ENCODE measurements at places on chromosomes 4 and X.

DNA sequence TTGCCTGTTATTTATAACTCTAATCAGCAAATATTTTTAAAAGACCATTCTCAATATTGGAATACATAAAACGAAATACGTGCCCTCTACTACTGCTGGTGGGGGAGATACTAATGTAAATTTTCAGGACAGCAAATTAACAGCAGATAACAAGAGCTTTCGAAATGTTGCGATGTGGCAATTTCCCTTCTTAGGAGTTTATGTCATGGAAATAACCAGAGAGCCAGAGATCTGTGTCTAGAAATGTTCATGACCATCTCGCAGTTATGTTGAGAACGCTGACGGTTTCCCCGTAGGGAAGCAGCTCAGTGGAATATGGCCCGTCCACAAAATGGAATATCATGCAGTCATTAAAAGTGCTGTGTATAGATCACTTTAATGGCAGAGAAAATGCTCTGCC is 238.4 kb upstream of the PSAPL1 start:
- DNase-seq, result no peak

- no peak for DNase-seq
Measured at GRCh38 chr4:35562861-35563260, 681.5 kb downstream of the ARAP2 start.

GRCh38 chr4:75099321-75099720 is 166.4 kb downstream of the PARM1 start:
- no peak for DNase-seq

DNA sequence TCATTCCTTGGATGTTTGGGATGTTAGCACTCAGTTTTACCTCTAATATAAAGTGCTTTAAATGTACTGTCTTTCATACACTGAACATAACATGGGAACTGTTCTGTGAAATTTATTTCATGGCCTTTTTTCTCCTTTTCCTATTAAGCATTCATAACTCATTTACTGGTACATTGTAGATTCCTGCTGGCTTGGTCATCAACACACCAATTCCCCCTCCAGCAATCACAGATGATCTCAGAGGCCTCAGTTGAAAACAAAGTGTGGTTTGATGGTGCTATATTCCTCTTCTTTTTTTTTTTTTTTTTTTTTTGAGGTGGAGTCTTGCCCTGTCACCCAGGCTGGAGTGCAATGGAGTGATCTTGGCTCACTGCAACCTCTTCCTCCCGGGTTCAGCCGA is 61.9 kb upstream of the FAM47B start:
- DNase-seq, result no peak

DNA sequence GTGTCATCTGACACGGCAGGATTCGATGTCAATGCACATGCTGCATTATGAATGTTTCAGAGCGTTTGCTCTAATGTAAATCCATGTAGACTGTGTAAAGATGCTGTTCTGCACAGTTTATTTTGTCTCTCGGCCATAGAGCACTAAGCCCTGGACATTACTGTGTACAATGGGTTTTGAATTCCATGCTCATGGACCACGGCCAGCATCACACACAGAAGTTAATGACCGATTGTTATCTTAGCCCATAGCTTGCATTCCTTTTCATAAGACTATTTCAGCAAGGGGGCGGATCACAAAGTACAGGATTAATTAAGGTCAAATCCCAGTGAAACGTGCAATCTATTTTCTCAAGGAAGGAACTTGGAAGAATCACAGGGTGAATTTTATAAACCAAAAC is 286.1 kb upstream of the TENM3 start:
- peak; percentile 26 for DNase-seq

All from urothelium cell line (cell line).